ENCODE measurements at places on chromosomes 1 and 21.

- no peak for DNase-seq
Measured at GRCh38 chr1:171298696-171299095, 15.3 kb upstream of the FMO4 start.

DNA sequence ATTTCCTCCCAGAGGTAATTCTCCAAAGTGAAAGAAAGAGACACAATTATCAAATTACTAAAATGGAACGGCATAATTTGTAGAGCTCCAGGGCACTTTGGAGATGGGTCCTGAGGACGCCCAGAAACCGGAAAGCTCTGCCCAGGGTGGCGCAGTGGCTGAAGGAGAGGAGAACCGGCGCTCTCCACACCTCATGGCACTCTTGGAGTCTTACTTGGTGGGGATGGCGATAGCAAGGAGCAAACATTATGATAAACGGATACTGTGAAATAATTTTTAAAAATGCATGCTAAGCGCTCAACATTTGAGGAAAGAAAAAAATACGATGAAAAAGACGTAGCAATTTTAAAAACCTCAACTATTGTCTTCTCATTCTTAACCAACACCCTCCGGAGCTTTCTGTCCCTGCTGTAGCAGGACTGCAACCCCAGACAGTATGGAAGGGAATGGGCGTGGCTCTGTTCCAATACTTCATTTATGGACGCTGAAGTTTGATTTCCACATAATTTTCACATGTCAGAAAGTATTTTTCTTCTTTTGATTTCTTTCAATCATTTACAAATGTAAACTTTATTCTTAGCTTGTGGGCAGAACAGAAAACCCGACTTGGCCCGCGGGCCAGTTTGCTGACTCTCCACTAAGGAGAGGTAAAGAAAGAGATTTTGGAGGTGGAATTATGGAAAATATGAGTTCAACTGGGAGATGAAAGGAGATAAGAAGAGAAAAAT, 1.1 kb downstream of the S100A11 start:
- DNase-seq = peak; percentile 40

GRCh38 chr1:32394890-32395432, 720 bp upstream of the BSDC1 start:
- DNase-seq = no peak

DNA sequence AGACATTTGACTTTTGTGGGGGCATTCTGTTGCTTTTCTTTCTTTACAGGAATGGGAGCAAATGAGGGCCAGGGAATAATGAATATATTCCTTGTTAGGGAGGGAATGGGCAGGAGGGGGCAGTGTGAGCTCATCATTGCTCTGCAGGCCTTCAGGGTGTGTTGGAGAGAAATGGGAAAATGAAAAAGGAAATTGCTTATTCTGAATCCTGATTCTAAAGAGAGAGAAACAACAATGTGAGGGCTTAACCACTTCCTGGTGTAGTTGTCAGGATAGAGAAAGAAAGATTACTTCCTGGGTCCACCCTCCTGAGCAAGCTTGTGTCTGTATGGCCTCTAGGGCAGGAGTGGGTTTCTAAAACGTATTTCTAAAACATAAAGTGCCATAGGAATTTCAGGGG, 28.3 kb downstream of the VANGL2 start:
- peak; percentile 68 for DNase-seq

GRCh38 chr1:203465948-203466347, 9.7 kb upstream of the PRELP start:
- DNase-seq = no peak

DNA sequence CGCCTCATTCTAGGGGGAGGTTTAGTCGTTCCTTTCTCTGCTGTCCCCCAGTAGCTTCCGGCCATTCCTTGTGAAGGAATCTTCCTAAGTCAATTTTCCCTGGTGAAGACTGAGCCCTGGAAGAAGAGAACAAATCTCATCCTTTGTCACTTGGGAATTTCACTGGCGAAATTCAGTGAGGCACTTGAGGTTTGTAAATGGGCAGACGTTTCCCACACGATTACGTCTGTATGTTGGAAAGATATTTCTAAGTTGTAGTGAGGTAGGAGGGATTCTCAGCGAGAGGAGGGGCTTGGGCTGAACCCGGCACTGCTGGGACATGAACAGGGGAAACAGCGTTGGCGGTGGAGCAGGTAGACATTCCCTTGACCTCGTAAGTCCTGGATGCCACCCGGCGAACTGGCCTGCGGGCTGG, 47.2 kb downstream of the GALNT2 start:
- DNase-seq = no peak

- no peak for DNase-seq
Measured at GRCh38 chr1:71039661-71040262, 7.9 kb downstream of the PTGER3 start.

DNA sequence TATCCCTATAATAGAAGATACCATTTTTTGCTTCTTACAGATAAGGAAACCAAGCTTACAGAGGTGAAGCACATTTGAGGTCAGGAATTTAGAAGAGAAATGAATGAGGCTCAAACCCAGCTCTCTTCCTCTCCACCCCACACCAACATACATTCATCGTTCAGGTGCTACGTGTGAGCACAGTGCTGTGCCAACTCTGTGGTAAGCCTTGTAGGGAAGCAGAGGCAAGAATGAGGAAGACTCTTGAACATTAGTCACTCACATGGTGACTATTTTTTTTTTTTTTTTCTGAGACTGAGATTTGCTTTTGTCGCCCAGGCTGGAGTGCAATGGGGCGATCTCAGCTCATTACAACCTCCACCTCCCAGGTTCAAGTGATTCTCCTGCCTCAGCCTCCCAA, 314.0 kb downstream of the NTNG1 start:
- no peak for DNase-seq

- DNase-seq = peak; percentile 67
Measured at GRCh38 chr1:182446033-182446669, 3.8 kb upstream of the RGSL1 start.

- no peak for DNase-seq
Measured at GRCh38 chr1:64116537-64116936, 86.9 kb upstream of the UBE2U start.

GRCh38 chr1:16134906-16135305, 21.0 kb downstream of the EPHA2 start:
- DNase-seq = no peak

DNA sequence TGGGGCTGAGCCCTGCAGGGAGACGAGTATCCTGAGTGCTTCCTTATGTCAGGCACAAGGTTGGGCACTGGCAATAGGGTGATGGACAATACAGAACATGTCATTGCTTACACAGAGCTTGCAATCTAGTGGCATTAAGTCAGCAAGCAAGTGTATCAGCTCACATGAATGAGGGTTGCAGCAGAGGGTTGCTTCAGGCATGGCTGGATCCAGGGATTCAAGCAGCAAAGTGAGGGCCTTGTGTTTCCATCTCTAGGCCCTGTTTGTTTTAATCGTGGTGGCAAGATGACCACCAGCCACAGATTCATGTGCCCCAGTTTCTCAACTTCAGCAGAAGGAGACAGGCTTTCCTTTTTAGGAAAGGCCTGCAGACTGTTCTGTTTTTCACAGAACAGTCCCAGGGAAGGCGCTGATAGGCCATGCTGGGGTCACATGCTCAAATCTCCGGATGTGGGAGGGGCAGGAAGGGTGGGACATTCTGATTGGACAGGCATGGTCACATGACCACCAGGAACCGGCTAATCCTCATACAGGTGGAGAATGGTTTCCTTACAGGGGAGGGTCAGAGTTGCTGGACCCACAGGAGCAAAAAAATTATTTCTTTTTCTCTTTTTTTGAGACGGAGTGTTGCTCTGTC, 14.4 kb downstream of the PLOD1 start:
- peak; percentile 54 for DNase-seq

DNA sequence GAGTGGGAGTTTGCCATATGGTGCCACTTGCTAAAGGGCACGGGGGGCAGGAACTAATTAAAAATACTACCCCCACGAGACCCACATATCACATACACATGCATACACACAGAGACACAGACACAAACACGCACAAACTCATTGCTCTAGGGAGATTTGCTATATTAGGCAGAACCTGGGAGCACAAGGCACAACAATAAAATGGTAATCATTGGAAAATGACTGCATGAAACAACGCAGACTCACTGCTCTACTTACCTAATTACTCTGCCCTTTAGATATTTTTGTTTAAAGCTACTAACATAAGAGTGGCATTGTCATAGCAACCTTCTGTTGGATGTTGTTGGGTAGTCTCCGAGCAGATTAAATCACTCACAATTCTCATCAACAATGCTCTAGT, 20.3 kb upstream of the RGS4 start:
- no peak for DNase-seq

GRCh38 chr1:150516050-150516591, 569 bp downstream of the FALEC start:
- DNase-seq = no peak

GRCh38 chr21:42172596-42173483, 46.1 kb upstream of the ABCG1 start:
- no peak for DNase-seq

GRCh38 chr1:175536921-175537320, 206.5 kb downstream of the TNR start:
- no peak for DNase-seq

- peak; percentile 91 for DNase-seq
Measured at GRCh38 chr1:151720974-151721787, at the start of gene RIIAD1. Gene RIIAD1 (plus strand): TSS chr1:151721522. CDS start chr1:151721537, 15 bp downstream.

DNA sequence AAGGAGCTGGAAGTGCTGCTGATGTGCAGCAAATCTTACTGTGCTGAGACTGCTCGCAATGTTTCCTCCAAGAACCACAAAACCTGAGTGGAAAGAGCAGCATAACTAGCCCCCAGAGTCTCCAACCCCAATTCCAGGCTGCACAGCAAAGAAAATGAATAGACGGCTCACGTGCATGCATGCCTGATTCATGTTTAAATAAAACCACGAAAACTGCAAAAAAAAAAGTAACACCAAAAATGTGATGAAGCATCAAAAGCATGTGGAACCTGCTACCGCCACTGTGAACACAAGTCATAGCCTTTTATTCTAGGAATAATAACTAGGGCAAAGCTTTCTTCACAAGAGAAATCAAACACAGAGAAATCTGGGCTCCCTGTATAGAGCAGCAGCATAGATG, 9.6 kb upstream of the TRNP1 start:
- no peak for DNase-seq

- no peak for DNase-seq
Measured at GRCh38 chr1:93960641-93961147, 51.5 kb upstream of the GCLM start.

GRCh38 chr1:89876463-89876862, 55.6 kb downstream of the LRRC8D start:
- DNase-seq = no peak

DNA sequence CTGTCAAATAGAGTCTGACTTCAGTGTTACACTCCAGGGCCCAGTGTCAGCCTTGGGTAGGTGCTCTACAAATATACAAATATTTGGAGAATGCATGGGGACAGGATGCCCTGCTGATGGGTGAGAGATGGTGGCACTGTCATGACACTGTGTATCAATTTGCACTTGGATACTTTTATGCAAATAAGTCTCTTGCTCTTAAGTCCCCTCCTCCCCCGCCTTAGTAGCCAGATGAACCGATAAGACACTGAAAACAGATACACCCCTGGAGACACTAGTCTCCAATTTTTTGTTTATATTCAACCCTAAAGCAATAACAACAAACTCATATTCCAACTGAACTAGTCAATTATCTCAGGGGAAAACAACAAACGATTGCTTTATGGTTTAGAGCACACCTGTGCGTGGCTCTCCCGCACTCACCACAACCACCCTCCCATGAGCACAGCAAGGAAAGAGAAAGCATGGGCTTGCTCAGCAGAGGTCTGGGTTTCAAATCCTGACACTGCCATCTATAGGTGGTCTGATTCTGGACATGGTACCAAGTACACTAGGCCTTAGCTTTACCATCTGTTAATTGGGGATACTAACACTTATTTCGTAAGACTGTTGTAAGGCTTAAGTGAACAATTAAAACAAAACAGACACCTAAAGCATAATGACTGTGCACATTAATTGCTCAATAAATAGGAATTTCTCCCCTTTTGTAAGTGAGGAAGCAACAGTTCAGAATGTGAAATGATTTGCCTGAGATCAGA, 50.3 kb downstream of the HIVEP3 start:
- no peak for DNase-seq

- no peak for DNase-seq
Measured at GRCh38 chr1:18546026-18546425, 65.3 kb downstream of the KLHDC7A start.

DNA sequence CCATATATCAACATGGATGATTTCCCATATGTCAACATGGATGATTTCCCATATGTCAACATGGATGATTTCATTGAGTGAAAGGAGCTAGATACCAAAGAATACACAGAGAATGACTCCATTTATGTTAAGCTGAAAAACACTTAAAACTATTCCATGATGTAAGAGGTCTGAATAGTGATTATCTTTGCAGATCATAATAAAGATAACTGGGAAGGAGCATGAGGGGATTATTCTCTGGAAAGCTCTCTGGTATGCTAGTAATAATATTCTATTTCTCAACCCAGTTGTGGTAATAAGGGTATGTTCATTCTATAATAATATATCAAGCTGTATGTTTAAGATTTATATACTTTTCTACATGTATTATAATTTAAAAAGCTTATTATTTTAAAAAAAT, 14.1 kb downstream of the SYNJ1 start:
- no peak for DNase-seq

GRCh38 chr1:232149287-232150201, 480.4 kb downstream of the SIPA1L2 start:
- no peak for DNase-seq

GRCh38 chr1:152543820-152544219, 22.8 kb downstream of the LCE3E start:
- DNase-seq = no peak

GRCh38 chr21:41662161-41662560, 104.7 kb downstream of the RIPK4 start:
- no peak for DNase-seq

- DNase-seq = no peak
Measured at GRCh38 chr1:223514644-223515043, 121.4 kb downstream of the CCDC185 start.

GRCh38 chr1:71572038-71572437, 491.2 kb upstream of the ZRANB2 start:
- DNase-seq = no peak

- DNase-seq = no peak
Measured at GRCh38 chr1:213419401-213420030, 368.5 kb downstream of the RPS6KC1 start.

- no peak for DNase-seq
Measured at GRCh38 chr1:161086457-161086856, 2.9 kb downstream of the NECTIN4 start.

Data from AG08396 (cell line).